ENCODE measurements at places on chromosomes 3 and 15.

DNA sequence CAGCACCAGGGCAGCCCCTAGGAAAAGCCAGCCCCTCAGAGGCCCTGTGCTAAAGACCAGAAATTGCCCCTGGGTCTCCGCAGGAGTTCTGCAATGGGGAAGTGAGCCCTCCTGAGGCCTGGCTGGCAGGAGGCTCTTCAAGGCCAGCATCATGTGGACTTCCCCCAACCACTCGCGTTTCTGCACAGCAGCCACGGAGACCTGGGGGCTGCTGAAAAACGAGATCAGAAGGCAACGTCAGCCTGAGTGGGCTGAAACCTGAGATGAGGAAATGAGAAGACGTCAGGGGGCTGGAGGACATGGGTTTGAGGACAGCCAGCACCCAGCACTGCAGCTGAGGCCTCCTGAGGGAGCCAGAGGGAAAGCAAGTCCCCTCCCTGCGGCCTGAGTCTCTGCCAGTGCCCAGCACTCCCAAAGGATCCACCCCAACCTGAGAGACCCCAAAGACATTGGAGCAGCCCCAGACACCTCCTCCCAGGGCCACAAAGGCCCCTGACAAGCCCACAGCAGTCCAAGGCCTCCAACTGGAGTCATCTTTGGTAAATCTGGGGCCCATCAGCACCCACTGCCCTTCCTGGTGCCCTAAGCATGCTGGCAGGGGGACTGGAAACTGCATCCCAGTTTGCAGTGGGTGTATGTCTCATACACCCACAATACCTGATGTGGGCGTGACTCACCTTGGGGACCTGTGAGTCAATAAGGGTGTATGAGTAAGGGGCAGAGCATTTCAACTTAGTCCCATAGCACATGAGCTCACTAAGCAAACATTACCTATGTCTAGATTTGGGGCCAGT is 29.2 kb upstream of the CYP11A1 start:
- peak; percentile 60 for DNase-seq

- DNase-seq, result peak; percentile 10
Observed at GRCh38 chr15:67564968-67565345, 22.5 kb downstream of the MAP2K5 start.

GRCh38 chr15:25245801-25246622 is 192.8 kb downstream of the UBE3A start:
- no peak for DNase-seq

GRCh38 chr15:66851311-66852063 is 149.5 kb downstream of the SMAD6 start:
- DNase-seq, result peak; percentile 84

DNA sequence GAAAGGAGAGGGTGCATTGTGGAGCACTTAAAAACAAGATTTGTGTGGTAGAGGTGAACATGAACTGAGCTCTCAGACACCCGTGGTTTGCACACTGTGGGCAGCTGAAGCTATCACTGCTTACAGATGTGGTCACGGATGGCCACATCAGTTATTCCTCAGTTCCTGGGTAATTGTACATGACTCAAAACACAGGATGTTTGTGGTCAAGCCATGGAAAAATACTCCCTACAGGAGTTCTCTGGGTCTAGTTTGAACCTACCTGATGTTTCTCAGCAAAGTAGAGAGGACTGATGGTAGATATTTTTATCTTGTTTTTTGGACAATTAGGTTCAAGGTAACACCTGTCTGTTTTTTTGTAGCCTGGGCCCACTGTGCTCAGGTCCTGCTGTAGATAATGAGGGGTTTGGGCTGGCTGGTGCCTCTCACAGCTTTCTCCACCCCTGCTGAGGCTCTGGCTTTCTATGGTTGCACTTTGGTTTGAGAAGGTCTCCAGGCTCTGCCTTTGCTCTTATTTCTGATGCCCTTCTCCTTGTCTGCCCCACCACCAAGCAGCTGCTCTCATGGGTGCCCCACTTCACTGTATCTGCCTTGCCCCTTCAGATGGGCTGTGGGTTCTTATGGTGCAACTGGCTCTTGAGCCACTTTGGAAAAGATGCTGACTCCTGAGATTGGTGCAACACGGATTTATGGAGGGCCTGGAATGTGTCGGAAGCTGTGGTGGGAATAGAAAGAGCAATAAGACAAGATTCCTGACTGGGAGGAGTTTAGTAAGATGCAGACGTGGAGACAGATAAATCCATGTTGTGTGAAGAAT is 40.1 kb downstream of the CDCP1 start:
- peak; percentile 85 for DNase-seq

DNA sequence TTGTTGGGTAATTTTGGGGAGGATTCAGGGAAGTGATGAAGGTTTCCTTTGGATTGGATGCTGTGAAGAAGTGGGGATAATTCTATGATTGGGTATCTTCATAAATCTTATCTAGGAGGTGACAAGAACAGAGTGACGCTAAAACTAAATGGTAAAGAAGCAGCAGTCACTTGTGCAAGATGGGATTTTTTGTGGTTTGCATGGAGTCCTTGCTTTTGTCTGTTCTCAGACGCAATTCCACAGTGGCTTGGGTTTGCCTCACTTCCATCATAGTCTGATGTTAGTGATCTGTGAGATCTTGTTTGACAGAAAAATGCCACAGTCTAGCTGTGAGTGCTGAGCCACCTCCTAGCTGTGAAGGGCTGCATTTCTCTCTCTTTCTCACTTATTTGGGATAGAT is 26.9 kb downstream of the GTF2E1 start:
- DNase-seq, result no peak

- DNase-seq, result no peak
Observed at GRCh38 chr3:37661615-37662306, 199.9 kb upstream of the CTDSPL start.

- DNase-seq, result peak; percentile 51
Observed at GRCh38 chr3:25532431-25533162, 104.5 kb downstream of the RARB start.

- DNase-seq, result no peak
Observed at GRCh38 chr3:97960551-97960950, 11.7 kb downstream of the RIOX2 start.

DNA sequence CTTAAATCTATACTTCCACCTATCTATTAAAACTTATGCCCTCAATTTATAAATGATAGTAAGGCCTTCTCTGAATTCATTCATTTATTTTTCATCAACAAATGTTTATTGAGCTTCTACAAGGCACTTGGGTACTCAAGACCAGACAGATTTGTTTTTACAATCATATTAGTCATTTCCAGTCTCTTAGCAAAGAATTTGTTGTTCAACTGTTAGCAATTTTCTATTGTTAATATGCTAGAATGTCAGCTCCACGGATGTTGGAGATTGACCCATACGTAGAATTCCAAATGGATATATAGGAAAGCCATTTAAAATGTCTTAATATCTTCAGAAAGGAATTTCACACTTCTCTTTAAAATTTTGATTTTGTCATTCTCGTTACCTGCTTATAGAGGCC is 36.7 kb downstream of the ZBTB38 start:
- DNase-seq, result no peak

- no peak for DNase-seq
Observed at GRCh38 chr15:60821462-60822061, 342.6 kb upstream of the ICE2 start.

DNA sequence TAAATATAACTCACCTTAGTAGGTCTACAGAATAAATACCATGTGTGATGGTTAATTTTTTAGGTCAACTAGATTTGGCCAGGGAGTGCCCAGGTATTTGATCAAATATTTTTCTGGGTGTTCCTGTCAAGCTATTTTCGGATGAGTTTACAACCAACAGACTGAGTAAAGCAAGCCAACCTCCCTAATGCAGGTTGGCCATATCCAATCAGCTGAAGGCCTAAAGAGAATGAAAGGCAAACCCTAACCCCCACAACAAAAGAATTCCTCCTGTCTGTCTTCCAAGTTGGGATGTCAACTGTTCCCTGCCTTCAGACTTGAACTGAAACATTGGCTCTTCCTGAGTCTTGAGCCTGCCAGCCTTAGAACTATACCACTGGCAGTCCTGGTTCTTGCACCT is 28.6 kb downstream of the TASOR start:
- peak; percentile 11 for DNase-seq

- DNase-seq, result no peak
Observed at GRCh38 chr3:124374583-124374982, 355.7 kb upstream of the UMPS start.

GRCh38 chr3:133853925-133854227 is 41.8 kb downstream of the RAB6B start:
- DNase-seq, result no peak
